ENCODE measurements at places on chromosomes 7 and 10. TPM values are rescaled to one million over a fixed set of nuclear protein-coding genes. Genes with fewer than 3 reads are reported as not detected.

DNA sequence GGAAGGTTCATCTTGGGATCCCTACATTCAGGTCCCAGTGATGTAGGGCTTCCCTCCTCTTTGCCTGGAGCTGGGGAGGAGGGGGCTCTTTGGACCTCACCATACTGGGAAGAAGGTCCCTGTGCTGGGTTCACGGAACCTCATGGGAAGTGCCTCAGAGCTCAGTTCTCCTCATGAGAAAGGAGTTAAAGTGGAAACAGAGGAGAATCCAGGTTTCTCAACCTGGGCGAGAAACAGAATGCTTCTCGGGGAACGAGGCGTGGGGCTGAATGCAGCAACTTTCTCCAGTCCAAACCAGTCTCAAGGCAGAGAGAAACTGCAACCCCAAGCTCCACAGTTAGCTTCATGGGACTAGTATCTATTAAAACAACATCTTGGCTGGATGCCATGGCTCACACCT, 382.7 kb upstream of the FOXK1 start:
- DNase-seq: no peak

GRCh38 chr7:133784486-133785001, 342.6 kb upstream of the LRGUK start:
- DNase-seq: no peak

DNA sequence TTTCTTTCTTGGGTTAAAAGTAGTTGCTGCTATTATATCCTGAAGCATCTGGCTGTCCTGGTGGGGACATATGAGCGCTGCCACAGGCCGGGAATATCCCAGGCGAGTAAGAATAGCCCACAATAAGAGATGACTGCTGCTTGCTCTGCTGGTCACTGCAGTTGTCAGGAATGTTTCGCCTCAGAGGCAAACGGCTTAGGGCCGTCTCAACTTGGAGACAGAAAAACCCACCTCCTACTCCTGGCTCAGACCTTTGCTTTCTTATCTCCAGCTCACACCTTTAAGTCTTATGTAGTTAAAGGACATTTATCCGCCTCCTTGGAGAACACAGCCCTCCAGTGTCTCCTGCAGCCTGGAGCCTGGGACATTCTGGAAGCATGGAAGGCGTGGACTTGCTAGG, at the start of gene GJD4:
GJD4 (plus strand) TSS at position 151 of the 400 bp plus-strand sequence; CDS start at position 378, 227 bp downstream.
- DNase-seq: no peak

Gene ASB10
- not detected for total RNA-seq

Gene STRIP2
- 2.3 TPM for total RNA-seq

Gene GIMAP7
- 0.05 TPM for total RNA-seq

DNA sequence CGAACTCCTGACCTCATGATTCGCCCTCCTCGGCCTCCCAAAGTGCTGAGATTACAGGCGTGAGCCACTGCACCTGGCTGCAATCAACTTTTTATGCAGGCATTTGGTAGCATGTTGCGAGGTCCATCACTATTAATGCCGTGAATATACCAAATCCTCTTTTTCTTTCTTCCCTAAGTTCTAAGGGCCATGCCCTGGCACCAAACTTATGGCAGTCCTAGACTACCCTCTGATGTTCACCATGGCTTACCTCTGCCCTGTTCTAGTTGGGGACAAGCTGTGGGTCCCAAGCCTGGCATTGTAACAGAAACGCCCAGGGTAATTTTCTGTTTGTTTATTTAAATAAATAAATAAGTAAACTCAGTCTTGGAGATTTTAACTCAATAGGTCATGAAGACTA, 13.3 kb downstream of the PRSS2 start:
- no peak for DNase-seq

Gene UCN3
- total RNA-seq: not detected

- DNase-seq: peak; percentile 84
Measured at GRCh38 chr10:6493521-6494441, 86.3 kb downstream of the PRKCQ start.

DNA sequence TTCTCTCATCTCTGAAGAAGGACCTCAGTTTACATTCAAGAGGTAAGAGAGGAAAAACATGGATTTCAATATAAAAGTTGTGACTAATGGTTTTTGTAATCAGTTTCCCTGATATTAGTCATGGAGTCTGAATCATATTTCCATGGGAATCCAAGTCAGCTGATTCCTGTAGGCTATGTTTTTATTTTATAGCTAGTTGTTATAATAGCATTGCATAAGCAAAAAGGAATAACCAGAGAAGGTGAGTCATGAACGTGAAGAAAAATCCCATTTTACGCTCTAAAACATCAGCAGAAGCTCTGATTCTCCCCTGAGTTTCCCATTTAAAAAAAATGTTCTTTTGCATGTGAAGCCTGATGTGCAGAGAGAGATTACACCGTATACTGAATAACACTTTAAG, 299.3 kb downstream of the SFMBT2 start:
- DNase-seq: peak; percentile 22

Gene ANAPC16
- 86.9 TPM for total RNA-seq

Gene NCF1
- 0.10 TPM for total RNA-seq

All from renal cortical epithelial cell (primary cell).